ENCODE measurements at places on chromosomes 16 and 17.

DNA sequence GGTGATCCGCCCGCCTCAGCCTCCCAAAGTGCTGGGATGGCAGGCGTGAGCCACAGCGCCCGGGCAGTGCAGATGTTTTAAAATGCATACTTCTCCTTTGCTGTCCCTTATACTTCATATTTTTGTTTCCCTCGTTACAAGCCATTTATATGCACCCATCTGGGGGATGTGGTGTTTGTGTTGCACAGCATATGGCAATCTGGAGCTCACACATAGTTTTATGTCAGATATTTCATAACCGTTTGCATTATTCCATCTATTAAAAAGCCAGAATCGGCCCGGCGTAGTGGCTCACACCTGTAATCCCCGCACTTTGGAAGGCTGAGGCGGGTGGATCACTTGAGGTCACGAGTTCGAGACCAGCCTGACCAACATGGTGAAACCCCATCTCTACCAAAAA lies 11.8 kb downstream of the FLYWCH1 start:
- no peak for DNase-seq

DNA sequence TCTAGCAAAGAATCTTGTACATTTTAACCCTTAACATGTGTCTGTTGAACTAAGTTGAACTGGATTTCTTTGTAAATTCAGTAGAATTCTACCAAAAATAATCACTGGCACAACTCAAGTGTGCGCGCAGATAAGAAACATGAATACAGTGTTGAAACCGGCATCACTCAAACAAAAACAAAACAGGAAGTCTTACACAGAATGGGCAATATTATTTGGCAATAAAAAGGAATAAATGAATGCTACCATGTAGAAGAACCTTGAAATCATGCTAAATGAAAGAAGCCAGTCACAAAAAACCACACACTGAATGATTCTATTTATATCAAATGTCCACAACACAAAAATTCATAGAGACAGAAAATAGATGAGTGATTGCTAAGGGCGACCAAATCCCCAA lies 102.9 kb upstream of the ZFHX3 start:
- no peak for DNase-seq

DNA sequence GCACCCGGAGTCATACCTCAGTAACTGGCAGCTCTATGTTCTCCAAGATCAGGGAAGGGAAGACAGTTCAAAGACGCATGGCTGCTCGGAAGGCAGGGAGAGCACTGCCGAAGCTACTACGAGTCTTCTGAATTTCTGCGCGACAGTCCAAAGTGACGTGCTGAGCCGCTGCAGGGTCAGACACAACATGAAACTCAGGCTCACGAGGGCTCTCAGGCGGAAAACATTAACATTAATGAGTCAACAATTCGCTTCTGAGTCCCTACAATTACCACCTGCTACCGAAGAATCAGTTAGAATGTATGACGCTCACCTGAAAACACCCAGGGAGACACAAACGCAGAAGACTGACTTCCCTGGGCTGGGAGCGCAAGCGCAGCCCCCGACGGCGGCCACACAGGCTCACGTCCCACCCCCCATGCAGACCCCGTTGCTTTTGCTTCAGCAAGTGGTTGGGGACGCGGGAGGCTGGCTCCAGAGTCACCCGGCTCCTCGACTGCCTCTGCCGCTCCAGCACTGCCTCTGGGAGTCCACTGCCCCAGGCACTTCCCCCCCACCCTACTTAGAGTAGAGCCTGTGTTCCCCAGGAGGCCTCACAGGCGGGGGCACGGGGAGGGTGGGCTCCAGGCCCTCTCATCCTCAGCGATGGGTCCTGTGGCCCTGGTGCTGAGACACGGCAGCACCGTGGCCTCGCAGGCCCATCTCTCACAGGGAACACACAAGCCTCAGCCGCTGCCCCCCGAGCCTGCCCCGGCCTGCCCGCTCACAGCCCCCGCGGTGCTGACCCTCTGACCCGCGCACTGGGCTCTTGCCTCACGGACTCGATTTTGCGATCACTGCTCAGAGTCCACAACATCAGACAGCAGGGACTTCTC lies 38.9 kb downstream of the LMF1 start:
- no peak for DNase-seq

DNA sequence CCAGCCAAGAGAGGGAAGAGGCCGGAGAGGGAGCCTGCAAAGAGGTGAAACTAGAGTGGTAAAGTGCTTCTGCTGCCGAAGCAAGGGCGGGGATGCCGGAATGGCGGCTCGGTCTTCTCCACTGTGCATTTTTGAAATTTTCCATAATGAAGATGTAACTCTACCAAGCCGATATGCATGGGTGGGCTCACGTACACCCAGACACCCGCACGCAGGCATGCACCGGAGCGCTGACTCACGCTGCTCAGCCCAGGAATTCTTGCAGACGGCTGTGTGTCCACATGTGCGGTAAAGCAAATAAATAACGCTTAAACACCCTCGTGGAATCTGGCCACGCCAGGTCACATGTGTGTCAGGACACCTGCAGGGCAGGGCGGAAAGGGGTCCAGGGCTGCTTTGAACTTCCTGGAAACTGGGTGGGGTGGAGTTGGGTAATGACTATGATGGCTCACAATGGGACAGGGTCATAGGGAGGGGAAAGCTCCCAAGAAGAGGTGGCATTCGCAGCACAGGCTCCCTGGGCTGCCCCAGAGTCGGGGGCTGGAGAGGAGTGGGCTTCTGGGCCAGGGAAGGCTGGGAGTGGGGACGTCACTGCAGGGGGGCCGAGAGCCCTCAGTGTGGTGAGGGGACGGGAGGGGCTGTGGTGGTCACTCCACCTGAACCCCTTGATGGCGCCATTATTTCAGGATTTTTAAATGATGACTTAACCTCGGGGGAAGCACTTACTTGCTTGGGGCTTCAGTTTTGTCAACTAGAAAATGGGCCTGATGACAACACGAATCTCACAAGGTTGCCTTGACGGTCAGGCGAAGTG lies 265.5 kb downstream of the PARN start:
- DNase-seq = no peak

DNA sequence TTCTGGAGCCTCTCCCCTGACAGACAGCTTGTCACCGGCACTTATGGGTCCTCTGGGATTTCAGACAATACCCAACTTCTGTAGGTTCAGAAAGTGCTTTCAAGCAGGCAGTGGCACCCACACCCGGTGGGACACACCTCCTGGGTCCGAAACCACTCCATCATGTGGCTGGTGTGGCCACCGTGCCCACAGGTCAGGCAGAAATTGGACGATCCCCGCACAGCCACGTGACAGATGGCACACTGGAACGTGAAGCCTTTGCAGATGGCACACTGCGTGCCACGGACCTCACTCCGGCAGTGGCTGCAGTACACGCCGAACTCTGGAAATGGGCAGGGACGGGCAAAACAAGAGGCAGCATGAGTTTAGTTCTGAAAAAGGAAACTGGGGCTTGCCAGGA lies 99.5 kb upstream of the FA2H start:
- DNase-seq = no peak

- DNase-seq = no peak
These were observed 9.9 kb downstream of the RARA start for GRCh38 chr17:40318830-40319391.

DNA sequence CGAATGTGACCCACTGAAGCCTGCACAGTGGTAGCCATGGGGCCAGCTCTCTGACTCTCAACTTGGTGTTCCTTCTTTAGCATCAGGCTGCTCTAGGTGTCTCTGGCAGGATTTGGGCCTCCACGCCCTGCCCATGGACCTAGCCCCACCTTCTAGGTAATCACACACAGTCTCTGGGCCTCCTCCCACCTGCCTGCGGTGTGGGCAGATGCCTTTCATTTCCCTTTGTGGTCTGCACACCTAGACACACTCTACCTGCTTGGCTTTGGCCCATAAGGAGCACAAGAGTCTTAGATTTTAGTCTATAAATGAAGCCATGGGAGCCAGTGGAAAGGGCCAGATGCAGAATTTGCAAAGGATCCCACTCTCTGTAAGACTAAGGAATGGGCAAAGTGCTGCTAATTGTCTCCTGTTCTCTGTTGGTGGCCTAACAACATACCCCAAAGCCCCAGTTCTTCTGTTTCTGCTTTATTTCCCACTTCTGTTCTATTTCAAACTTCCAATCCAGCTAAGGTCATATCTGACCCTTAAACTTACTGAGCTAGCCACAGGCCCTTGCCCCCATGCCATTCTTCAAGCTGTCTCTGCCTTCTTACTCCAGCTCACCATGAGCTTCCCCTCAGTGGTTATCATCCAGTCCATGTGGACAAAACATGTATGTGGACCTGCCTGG lies 7.2 kb upstream of the MFSD6L start:
- DNase-seq = no peak

GRCh38 chr16:47461598-47462266 lies 601 bp downstream of the PHKB start:
- DNase-seq = no peak

DNA sequence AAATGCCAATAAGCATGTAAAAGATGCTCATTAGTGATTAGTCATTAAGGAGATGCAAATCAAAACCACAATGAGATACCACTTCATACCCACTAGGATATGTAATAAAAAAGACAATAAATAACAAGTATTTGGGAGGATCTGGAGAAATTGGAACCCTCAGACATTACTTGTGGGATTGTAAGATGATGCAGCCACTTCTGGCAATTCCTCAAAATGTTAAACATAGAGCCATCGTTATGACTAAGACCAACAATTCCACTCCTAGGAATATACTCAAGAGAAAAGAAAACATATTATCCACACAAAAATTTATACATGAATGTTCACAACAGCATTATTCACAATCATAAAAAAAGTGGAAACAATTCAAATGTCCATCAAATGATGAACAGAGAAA lies 336.2 kb upstream of the PMFBP1 start:
- DNase-seq = no peak

DNA sequence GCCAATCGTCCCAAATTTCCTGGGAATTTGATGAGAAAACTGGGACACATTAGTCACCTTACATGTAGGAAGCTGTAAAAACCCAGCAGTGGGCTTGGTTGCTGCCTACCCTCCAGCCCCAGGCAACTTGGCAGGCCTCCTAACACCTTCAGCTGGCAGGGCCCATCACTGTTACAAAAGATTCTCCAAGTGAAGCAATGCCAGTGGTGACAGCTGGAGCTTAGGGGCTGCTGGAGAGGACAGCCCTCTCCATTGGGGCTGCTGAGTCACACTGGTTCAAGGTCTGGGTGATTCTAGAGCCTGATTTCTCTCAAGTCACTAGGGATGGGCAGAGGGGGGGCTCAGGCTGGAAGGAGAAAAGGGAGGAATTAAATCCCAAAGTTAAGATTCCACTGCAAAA lies 180.6 kb downstream of the COPRS start:
- DNase-seq = no peak

GRCh38 chr17:41621916-41622315 lies 2.5 kb downstream of the KRT17 start:
- DNase-seq = no peak

DNA sequence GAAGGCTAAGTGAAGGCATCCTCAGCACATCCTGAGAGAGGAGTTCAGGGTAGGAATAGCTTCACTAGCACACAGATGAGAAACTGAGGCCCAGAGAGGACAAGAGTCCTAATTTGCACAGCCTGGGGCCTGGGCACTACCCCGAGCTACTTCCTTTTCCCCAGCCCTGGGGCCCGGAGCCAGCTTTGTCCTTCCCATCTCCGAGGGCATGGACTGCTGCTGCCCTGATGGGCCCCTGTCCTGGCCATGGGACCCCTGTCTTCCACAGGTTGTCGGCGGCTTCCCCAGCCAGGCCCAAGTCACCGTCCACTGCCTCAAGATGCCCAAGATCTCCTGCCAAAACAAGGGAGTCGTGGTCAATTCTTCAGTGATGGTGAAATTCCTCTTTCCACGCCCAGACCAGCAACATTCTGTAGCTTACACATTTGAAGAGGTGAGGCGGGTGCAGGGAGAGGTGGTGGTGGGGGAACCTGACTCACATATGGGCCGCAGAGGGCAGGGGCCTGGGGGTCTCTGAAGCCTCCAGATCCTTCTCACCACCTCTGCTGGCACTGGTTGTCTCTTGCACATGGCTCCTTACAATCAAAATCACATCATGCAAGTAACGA lies 11.4 kb upstream of the NLRC5 start:
- DNase-seq = no peak

DNA sequence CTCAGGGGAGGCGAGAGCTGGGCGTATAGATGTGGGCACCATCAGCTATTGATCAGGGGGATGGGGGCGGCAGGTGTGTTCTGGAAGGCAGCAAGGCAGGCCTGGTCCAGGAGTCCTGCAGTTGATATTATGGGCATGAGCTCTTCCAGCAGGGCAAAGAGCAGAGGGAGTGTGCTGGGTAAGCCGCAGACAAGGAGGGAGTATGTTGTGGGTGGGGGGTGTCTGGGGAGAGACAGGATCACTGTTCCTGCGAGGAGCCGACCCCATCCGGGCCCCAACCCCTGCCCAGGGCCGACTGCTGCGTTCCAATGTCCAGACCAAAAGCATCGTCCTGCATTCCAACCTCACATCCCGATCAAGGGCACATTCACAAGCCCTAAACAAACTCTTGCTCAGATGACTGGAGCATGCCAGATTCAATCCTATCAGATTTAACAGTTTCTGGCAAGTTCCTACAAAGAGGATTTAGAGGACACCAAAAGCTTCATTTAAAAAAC lies 9.2 kb downstream of the MXRA7 start:
- no peak for DNase-seq

DNA sequence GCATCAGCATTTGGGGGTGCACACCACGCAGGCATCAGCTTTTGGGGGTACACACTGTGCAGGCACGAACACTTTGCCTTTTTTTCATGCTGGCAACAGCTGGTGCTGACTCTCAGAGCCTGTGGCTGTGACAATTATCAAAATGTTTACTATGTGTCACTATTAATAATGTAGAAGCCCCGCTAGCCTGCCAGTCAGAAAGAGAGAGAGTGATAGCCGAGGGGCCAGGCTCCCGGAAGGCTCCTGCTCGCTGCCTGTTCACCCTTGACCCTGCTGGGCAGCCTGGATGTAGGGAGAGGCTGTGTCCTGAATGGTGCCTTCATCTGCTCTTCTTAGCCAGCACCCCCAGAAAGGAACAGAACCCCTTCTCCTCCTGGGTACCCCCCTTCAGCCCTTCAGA lies 61.9 kb downstream of the SDK2 start:
- no peak for DNase-seq

- DNase-seq = no peak
These were observed 42.9 kb upstream of the NUDT7 start for GRCh38 chr16:77679391-77679790.

DNA sequence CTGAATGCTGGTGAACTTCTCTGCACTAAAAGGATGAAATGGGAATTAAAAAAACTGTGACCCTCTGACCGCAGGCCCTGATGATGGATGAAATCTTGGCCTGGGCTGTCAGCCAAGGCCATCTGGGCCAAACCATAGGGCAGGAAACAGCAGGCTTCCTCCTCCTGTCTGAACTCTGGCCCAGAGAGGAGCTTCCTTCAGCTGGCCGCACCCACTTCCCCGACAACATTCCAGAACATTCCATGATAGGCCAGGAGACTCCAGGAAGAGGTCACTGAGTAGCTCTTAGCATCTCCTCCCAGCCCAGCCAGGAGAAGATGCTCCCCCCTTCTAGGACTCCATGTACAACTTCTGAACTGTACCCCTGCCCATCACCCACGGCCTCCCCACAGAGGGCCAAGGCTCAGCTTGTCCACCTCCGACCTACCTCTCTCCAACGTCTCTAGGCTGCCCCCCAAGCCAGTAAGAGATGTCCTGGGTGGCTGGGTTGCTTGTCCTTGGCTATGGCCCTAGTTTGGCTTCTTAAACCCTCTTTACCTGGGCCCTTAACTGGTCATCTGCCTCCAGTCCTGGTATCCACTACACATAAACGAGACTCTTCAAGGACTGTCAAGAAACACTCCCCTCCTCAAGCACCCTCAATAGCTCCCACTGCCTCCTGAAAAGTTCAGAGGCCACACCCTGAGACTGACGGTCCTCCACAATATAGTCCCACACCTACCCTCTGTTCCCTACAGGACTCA lies 1.7 kb downstream of the RPH3AL start:
- no peak for DNase-seq

GRCh38 chr17:49341356-49341755 lies 20.7 kb downstream of the ZNF652 start:
- no peak for DNase-seq
